Right renal cortex interstitium (tissue), 3 donors: ENCODE measurements at places on chromosomes 7 and 10. TPM values are rescaled to one million over a fixed set of nuclear protein-coding genes. Genes with fewer than 3 reads are reported as not detected.

Gene PON3
- polyA plus RNA-seq: 1.8 TPM

Gene PRXL2A
- polyA plus RNA-seq: 124 TPM

Gene IGF2BP3
- polyA plus RNA-seq: 64.6 TPM

Gene LMTK2
- 12.8 TPM for polyA plus RNA-seq

Gene CLDN3
- 27.7 TPM for polyA plus RNA-seq

Gene SLC18A3
- not detected for polyA plus RNA-seq

Gene FAM131B
- polyA plus RNA-seq: 2.6 TPM

Gene TMEM225B
- 2.5 TPM for polyA plus RNA-seq

Gene AHR
- 43.3 TPM for polyA plus RNA-seq

Gene MRLN
- not detected for polyA plus RNA-seq

Gene AOAH
- polyA plus RNA-seq: 2.5 TPM

Gene BMPR1A
- 85.4 TPM for polyA plus RNA-seq

Gene SPDYE16
- 1.8 TPM for polyA plus RNA-seq

Gene SP8
- not detected for polyA plus RNA-seq

Gene DNA2
- 11.6 TPM for polyA plus RNA-seq

Gene SORBS1
- 27.9 TPM for polyA plus RNA-seq

Gene SFRP5
- polyA plus RNA-seq: 0.08 TPM

Gene RASA4B
- polyA plus RNA-seq: 5.4 TPM

Gene RBM20
- 4.7 TPM for polyA plus RNA-seq

Gene SLC16A9
- 34.1 TPM for polyA plus RNA-seq

Gene CCNJ
- 17.1 TPM for polyA plus RNA-seq

Gene CLCN1
- 0.08 TPM for polyA plus RNA-seq

Gene CUZD1
- polyA plus RNA-seq: 1.6 TPM

Gene TBC1D12
- polyA plus RNA-seq: 21.1 TPM

Gene GRID2IP
- 0.40 TPM for polyA plus RNA-seq

Gene HOXA7
- polyA plus RNA-seq: 24.8 TPM

Gene APBB1IP
- 1.7 TPM for polyA plus RNA-seq

Gene ANXA8
- polyA plus RNA-seq: 0.20 TPM

Gene TMEM236
- 0.26 TPM for polyA plus RNA-seq

Gene ITGA8
- polyA plus RNA-seq: 47.9 TPM

Gene GSTO2
- 26.0 TPM for polyA plus RNA-seq

Gene ADRA2A
- 2.0 TPM for polyA plus RNA-seq

Gene IQUB
- polyA plus RNA-seq: 5.2 TPM

Gene CALML3
- polyA plus RNA-seq: not detected

Gene HELLS
- 27.0 TPM for polyA plus RNA-seq

Gene KLHDC10
- 52.2 TPM for polyA plus RNA-seq

Gene HPSE2
- polyA plus RNA-seq: 0.78 TPM

Gene SEMA3E
- polyA plus RNA-seq: 2.8 TPM

Gene WNT8B
- polyA plus RNA-seq: 0.91 TPM
